ENCODE measurements at places on chromosomes 2 and 18. TPM values are rescaled to one million over a fixed set of nuclear protein-coding genes. Genes with fewer than 3 reads are reported as not detected.

Gene ALPI
- total RNA-seq = not detected

- DNase-seq = no peak
Measured at GRCh38 chr2:218003281-218003944, 618 bp upstream of the TNS1 start.

DNA sequence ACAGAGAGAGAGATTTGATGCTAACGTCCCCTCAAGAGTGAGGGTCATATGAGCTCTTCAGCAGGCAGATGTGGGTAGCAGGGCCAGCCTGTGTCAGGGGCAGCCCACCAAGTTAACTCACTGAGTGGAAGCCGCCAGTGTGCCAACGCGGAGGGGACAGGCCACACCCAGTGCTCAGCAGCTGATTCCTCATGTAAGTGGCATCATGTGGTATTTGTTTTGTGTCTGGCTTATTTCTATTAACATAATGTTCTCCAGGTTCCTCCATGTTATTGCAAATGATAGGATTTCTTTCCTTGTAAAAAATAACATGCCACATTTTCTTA is 4.0 kb downstream of the IMP4 start:
- no peak for DNase-seq

DNA sequence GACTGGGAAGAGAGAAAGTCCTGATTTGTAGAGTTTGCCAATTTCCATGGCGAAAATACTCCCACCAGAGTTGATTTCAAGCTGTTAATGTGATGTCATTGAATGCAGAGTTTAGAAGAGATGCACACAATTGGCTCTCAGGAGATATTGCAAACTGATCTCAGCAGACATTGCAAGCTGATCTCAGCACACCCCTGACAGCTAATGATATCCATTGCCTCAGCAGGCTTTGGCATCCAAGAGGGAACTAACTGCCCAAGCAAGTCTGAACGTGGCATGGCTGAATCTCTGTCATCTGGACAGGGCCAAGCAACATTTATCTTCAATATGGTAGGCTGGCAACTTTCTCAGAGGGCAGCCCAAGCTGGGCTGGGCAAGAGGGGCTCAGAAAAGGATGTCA is 78.4 kb upstream of the CYP1B1 start:
- no peak for DNase-seq

DNA sequence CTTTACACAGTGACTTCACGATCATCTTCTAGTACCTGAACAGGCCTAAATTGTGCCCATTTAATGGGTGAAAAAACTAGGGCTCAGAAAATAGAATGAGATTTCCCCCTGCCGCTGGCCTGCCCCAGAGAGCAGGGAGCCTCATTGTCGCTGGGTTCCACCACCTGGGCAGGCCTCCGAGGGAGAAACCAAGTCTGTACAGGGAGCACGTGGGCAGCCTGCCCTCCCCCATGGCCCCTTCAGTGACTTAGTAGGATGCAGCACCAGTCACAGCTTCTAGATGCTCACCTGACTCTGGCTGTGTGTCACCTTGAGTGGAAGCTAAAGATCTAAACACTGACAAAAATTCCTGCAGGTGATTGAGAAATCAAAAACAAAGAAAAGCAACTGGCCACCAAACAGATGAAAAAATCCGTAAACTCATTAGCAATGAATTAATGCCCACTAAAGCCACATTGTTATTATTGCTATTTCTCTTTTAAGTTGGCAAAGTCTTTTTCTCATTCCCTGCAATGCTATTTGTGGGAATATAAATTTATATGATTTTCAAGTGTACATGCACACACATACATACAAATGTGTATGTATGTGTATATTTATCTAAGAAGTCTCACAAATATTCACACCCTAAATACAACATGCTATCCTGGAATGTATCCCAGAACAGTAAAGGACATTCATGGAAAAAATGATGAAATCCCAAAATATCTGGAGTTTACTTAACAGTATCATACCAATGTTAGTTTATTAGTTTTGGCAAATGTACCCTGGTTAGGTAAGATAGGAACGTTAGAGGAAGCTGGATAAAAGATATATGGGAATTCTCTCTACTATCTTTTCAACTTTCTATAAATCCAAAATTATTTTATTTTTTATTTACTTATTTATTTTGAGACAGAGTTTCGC is 18.7 kb upstream of the ASPRV1 start:
- no peak for DNase-seq

Gene ALKAL2
- 0.36 TPM for total RNA-seq

DNA sequence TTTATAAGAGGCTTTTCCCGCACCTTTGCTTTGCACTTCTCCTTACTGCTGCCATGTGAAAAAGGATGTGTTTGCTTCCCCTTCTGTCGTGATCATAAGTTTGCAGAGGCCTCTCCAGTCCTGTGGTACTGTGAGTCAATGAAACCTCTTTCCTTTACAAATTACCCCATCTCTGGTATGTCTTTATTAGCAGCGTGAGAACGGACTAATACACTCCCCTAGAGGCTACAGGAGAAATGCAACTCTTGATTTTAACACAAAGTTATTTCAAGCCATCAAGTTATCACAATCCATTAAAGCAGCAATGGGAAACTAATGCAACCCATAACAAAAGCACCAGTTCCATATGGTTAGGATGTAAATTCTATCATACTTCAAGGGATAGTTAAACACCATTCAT is 1378.8 kb upstream of the DDX18 start:
- DNase-seq = no peak

DNA sequence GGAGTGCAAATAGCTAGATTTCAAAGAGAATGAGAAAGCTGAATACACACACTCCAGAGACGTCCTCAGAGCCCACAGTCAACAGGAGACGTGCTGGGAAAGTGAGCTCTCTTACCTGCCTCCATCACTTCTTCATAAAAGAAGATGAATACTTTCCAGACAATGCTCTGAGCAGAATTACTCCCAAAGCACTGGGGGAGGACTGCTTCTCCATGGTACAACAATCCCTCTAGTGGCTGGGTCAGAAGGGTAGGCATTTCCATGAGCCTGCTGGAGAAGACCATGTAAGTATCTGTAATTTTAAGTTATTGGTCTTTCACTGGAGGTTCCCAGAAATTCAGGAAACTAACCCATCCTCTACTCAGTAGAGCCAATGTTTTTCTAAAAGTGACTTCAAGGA is 190.3 kb downstream of the RBM43 start:
- DNase-seq = no peak

- no peak for DNase-seq
Measured at GRCh38 chr2:149223472-149224095, 106.8 kb upstream of the LYPD6 start.

Gene GPR35
- total RNA-seq = 50.7 TPM

DNA sequence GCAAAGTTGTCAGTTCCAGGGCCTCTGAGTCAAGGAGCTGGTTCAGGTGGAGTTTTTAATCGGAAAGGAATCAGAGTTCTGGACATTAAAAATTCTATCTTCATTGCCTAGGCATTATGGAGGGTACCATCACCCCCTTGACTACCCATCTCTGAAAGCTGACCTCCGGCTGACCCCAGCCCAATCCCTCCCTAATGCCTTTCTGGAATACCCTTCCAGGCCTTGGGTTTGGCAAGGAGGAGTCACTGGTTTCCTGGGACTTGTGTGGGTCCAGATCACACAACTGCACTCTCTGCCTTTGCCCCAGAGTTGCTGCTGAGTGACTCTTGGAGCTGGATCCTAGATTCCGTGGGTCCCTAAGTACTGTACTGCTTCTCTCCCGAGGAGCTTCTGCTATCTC is 1.0 kb upstream of the OSR1 start:
- DNase-seq = no peak

DNA sequence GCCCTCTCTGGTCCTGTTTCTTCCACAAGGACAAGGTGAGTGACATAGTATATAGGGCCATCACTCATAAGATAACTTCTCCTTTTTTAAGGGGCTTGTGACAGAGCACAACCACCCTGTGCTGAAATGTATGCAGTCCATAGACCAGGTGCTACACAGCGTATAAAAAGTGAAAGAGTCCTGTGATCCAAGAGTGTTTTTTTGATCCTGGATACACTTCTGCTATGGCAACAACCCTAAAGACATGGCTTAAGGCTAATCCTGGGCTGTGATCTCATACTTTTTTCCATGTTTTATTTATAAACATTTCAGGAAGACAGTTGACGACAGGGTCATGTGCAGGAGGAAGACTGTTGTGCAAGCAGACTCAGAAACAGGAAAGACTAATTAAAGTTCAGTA is 400.5 kb upstream of the TCF4 start:
- DNase-seq = no peak

Gene IL1RL1
- 1.6 TPM for total RNA-seq

GRCh38 chr18:76426737-76427305 is 68.2 kb downstream of the ZNF516 start:
- DNase-seq = peak; percentile 17

DNA sequence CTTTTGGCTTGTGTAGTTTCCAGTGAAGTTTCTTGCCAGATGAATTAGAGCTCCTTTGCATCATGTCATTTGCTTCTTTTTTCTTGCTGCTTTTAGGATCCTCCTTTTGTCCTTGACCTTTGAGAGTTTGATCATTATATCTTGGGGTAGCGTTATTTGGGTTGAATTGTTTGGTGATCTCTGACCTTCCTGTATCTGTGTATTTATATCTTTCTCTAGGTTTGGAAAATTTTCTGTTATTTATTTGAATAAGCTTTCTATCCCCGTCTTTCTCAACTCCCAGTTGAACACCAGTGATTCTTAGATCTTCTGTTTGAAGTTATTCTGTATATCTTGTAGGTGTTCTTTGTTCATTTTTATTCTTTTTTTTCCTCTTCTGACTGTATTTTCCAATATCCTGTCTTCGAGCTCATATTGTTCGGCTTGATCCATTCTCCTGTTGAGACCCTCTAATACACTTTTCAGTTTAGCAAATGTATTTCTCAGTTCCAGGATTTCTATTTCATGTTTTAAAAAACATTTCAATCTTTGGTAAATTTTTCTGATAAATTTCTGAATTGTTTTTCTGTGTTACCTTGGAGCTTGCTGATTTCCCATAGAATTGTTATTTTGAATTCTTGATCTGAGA is 20.8 kb downstream of the GALNT1 start:
- no peak for DNase-seq

DNA sequence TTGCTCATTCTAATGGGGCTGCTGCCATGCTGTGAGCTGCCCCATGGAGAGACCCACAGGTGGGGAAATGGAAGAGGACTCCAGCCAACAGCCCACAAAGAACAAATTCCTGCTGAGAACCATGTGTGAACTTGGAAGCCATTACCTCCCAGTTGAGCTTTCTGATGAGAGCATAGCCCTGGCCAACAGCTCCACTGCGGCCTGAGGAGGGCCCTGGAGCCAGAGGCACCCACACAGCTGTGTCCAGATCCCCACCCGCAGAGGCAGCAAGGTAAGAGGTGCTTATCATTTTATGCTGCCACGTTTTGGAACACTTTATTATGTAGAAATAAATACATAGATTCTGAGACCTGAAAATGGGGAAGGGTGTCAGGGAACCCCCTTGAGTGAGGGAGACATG is 44.2 kb upstream of the OTOS start:
- no peak for DNase-seq

Gene SNX17
- 70.7 TPM for total RNA-seq

DNA sequence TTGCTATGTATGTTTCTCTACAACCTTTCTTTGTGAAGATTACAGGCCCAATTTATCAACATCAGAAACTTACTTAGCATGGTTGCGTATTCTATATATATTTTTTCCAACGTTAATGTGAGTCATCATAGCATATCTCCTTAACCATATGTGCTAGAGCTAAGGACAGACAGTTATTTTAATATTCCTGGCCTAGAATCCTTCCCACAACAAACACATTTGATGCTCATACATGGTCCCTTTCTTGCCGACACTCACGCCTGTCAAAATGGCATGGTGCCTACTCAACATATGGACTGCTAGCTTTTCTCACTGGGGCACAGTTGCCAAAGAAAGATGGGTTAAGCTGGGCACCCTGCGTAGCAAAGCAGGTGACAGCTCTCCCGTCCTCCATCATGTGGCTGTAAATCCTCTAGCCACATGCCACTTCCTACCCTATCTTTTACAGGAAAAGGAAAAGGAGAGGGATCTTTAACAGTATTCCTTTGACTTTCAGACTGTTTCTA is 75.2 kb upstream of the GALNT5 start:
- no peak for DNase-seq

DNA sequence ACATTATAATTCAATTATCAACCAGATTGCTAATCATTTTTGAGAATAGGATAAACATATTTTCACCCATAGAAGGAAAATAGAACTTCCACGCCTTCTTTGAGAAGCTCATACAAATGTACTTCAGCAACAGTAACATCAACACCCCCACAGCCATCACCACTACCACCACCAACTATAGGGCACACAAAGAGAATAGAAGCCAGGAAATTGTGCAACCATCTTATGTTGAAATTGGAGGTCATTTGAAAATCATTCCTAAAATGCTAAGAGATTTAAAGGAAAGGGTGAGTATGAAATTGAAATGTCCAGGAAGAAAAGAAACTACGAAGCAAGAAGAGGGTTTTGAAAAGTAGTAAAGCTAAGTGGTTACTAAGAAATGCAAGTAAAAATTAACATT is 563.4 kb downstream of the ZNF804A start:
- DNase-seq = no peak

- DNase-seq = no peak
Measured at GRCh38 chr18:45521136-45521535, 94.1 kb upstream of the SLC14A2 start.

- no peak for DNase-seq
Measured at GRCh38 chr2:189613650-189614420, 33.2 kb upstream of the SLC40A1 start.

DNA sequence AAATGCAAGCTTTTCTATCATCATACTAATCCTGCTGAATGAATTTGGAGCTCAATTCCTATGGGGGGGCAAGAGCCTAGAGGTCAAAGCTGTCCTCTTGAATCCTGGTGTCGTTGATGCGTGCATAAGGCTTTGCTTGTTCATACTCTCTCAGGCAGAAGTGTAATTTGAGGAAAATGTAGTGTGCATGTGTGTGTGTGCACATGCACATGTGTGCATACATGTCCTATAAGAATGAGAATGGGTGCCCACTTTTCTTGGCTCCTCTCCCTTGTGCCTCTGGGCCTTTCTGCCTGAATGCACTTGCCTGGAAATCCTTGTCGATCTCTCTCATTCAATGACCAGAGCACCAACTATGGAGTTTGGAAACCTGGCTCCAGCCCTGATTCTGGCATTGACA is 28.5 kb upstream of the C18orf32 start:
- DNase-seq = no peak

- no peak for DNase-seq
Measured at GRCh38 chr2:209726311-209726710, 45.3 kb upstream of the UNC80 start.

- no peak for DNase-seq
Measured at GRCh38 chr2:219576505-219577388, 4.6 kb downstream of the INHA start.

- no peak for DNase-seq
Measured at GRCh38 chr2:9287400-9288045, 80.9 kb downstream of the ASAP2 start.

- no peak for DNase-seq
Measured at GRCh38 chr2:233440314-233440713, 86.0 kb downstream of the DGKD start.

Gene DYSF
- 1.6 TPM for total RNA-seq

GRCh38 chr2:181552808-181553207 is 95.6 kb downstream of the ITGA4 start:
- DNase-seq = no peak

Gene CFC1
- total RNA-seq = not detected

Gene SERPINB2
- not detected for total RNA-seq

GRCh38 chr2:26847655-26848335 is at the start of gene DPYSL5:
Gene DPYSL5 (plus strand): TSS chr2:26848132. CDS start chr2:26898500, 50,368 bp downstream.
- DNase-seq = peak; percentile 6
